Suppressor macrophage treated with lipopolysaccharide for 1 hour (primary cell): ENCODE measurements at places on chromosomes 5 and 9.

DNA sequence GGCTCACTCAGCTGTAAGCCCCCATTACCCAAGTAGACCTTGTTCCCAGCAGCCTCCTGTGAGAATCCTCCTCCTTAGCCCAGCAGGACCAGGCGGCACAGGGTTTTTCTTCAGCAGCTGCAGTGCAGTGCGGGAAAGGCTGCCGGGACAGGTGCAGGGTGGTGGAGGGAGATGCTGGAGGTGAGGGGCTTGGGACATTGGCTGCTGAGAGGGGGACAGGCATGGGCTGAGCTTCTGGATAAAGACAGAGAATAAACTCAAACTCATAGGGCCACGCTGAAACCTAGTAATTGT lies 174.7 kb downstream of the CACNA1B start:
- DNase-seq, result no peak

DNA sequence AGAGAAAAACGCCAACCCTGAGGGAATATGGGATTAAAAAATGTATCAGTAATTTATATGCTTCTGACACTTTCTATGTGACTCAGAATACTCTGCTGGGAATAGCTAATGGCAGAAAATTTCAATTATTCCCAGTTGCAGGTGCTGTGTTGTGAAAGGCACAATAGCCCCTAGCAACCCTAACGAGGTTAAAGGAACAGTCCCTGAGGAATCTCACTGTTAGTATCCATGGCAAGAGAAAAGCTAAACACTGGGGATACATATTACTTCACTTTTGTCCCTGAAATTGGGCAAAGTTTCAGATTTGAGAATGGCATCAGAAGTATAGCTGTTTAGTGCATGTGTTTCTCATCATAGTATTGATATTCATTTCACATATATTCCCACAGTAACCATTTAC lies 555.0 kb downstream of the RAB3C start:
- DNase-seq, result no peak

- DNase-seq, result peak; percentile 44
Measured at GRCh38 chr9:77575785-77576184, 72.3 kb downstream of the GNA14 start.

- no peak for DNase-seq
Measured at GRCh38 chr5:111453747-111454146, 58.6 kb downstream of the STARD4 start.

DNA sequence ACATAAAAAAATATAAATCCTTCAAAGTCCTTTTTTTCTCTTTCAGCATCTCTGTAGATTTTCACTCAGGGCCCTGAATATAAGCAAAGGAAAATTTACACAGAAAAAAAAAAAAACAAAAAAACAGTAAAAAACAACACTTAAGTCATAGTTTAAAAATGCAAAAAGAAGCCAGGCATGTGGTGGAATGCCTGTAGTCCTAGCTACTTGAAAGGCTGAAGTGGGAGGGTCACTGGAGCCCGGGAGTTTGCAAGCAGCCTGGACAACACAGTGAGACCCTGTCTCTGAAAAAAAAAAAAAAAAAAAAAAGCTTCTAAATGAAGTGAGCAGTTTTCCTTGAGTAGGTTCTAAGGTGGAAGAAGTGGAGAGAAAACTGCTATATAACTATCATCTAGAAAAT lies 55.0 kb upstream of the BNC2 start:
- no peak for DNase-seq
